ENCODE measurements at places on chromosomes 2 and 18.
A peak's percentile ranks its signal among the peaks of the same experiment; 100 is the strongest.

GRCh38 chr2:10581990-10582389, 107.8 kb downstream of the NOL10 start:
- no peak for DNase-seq

GRCh38 chr18:2515171-2515787, 56.0 kb downstream of the METTL4 start:
- peak; percentile 86 for DNase-seq

DNA sequence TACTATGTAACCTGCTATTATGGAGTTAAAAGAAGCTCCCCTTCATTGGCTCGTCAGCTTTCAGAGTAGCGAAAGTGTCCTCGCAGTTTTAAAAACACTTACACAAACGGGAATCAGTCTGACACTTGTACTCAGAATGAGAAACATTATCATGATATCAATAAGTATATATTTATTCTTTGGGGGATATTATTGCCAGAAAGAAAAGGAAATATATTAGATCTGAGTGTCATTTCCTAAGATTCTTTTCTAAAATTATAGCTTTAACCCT, 584.5 kb downstream of the ZEB2 start:
- no peak for DNase-seq

- no peak for DNase-seq
Observed at GRCh38 chr2:18932853-18933252, 343.5 kb upstream of the NT5C1B start.

GRCh38 chr2:18503376-18504228, 56.9 kb downstream of the RDH14 start:
- no peak for DNase-seq

- DNase-seq, result no peak
Observed at GRCh38 chr2:11631462-11631861, 38.5 kb downstream of the NTSR2 start.
